ENCODE measurements at places on chromosomes 11 and 22. TPM values are rescaled to one million over a fixed set of nuclear protein-coding genes. Genes with fewer than 3 reads are reported as not detected.

Gene DKK3
- 2,934 TPM for total RNA-seq

Gene MRGPRX3
- total RNA-seq: not detected

- H3K4me3 ChIP-seq: no peak overlapping the region
- H3K36me3 ChIP-seq: peaks cover 4% of the 10 kb centered on the region
- no peaks in the 10 kb centered on the region for H3K4me1 ChIP-seq
- no peak overlapping the region for H3K27ac ChIP-seq
These were observed 10.5 kb downstream of the UCP2 start for GRCh38 chr11:73972187-73972586.

GRCh38 chr11:8087185-8087584 lies 6.2 kb downstream of the TUB start:
- H3K27me3 ChIP-seq: no peaks in the 10 kb centered on the region
- H3K36me3 ChIP-seq: no peaks in the 10 kb centered on the region
- no peak for DNase-seq
- no peak overlapping the region for H3K4me3 ChIP-seq

GRCh38 chr11:129947474-129947873 lies 52.1 kb upstream of the NFRKB start:
- H3K4me1 ChIP-seq: no peaks in the 10 kb centered on the region
- H3K4me3 ChIP-seq: no peak overlapping the region
- H3K36me3 ChIP-seq: peaks cover 14% of the 10 kb centered on the region
- no peaks in the 10 kb centered on the region for H3K27me3 ChIP-seq
- no peak overlapping the region for H3K27ac ChIP-seq

DNA sequence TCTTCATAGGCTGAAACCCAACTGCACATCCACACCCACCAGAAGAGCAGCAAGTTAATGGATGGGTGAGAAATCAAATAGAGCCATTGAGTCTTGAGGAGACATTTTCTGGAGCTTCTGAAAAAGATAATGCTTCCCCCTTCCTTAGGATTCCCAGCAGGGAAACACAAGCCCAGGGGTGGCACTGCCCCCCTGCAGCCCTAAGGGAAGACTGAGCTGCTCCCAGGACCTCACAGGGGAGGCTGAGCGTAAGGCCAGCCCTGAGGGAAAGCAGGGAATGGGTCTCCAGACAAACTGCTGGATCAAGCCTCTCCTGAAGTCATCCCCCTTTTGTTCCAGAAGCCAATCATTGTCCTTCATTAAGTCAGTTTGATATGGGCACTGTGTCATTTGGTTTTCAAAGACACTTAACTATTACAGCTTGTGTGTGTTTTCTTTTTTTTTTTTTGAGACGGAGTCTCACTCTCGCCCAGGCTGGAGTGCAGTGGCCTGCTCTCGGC lies 15.1 kb downstream of the LTO1 start:
- H3K36me3 ChIP-seq: peaks cover 21% of the 10 kb centered on the region
- no peak for DNase-seq
- no peaks in the 10 kb centered on the region for H3K4me1 ChIP-seq
- no peak overlapping the region for H3K4me3 ChIP-seq

- no peak for DNase-seq
- H3K36me3 ChIP-seq: peaks cover 58% of the 10 kb centered on the region
- no peaks in the 10 kb centered on the region for H3K27me3 ChIP-seq
- H3K4me1 ChIP-seq: peaks cover 57% of the 10 kb centered on the region
- H3K27ac ChIP-seq: no peak overlapping the region
- H3K4me3 ChIP-seq: no peak overlapping the region
These were observed 118.9 kb downstream of the MICAL3 start for GRCh38 chr22:17905445-17905844.
